Stimulated activated CD8-positive, alpha-beta memory T cell treated with anti-CD3 and anti-CD28 coated beads, Interleukin-15, amount 100 ng/mL, for 4 hours (primary cell): ENCODE measurements at places on chromosomes 6 and 20.

- no peak for DNase-seq
Observed at GRCh38 chr6:11702089-11702488, 76.5 kb downstream of the ADTRP start.

DNA sequence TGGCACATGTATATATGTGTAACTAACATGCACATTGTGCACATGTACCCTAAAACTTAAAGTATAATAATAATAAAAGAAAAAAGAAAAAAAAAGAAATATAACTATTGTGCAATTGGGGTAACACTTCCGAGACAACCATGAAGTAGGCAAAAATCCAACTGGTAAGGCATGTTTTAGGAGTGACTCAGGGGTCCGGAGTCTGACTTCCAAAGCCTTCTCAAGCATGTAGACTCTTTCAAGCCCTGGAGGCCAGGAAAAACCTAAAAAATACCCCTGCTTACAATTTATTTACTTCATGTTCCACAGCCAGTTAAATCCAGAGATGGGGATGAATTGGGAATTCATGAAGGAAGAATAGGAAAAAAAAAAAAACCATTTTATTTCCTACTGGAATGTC is 161.3 kb upstream of the PHACTR1 start:
- DNase-seq: no peak

GRCh38 chr20:24158281-24158680 is 169.7 kb upstream of the GGTLC1 start:
- DNase-seq: no peak

DNA sequence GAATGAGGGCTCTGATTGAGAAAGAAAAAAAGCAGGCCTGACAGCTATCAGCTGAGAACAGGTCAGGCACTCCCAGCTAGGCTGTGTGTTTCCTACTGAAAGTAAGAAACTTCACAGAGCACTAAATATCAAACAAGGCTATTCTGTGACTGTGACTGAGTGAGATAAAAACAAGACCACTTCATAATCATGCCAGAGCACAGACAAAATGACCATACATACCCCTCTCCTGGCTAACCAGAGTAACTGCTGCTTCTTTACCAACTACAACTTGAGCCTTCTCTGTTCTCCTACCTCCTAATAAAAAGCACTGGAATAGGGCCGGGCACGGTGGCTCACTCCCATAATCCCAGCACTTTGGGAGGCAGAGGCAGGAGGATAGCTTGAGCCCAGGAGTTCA is 6.8 kb upstream of the BTN1A1 start:
- no peak for DNase-seq

DNA sequence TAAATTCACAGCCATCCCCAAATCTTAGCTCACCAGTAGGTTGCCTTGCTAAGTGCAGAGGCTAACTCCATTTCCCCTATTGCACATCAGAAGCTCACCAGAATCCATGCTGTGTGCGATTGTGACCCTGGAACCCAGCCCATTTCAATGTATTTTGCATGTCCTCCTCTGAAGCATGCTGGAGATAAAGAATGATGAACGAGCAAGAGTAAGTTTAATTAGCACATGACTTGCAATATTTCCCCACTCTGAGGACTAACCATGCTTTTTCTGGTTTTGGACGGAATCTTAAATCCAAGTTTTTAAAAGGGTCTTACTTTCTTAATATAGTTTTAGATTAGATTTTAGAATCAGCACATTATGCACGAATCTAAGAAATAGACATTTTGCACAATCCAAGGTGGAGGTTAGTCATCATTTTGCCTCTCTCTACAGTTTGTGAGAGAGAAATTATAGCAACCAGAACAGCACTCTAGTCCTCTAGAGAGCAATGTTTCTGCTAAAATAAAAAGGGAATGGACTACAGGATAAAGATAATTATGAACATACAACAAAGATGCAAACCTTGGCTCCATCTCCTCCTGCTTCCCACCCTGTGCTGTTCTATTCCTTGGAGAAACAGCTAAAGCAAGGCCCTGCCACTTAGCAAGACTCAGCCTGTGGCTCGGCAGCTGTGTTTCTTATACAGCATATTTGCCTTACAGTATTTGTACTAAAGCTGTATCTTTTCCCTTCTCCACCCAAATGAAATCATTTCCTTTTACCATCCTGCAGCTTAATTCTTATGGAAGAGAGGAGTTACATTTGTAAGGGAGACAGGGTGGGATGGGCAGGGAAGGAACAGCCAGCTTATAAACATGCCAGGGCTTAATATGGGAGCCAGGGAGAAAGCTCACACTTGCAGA is 24.9 kb upstream of the LAMA4 start:
- no peak for DNase-seq

- no peak for DNase-seq
Observed at GRCh38 chr20:906703-907270, 9.3 kb downstream of the ANGPT4 start.

- DNase-seq: no peak
Observed at GRCh38 chr6:52529311-52529710, 47.5 kb downstream of the TRAM2 start.

- DNase-seq: no peak
Observed at GRCh38 chr6:14396826-14397517, 279.4 kb downstream of the CD83 start.
